ENCODE measurements at places on chromosomes 3 and 15. TPM values are rescaled to one million over a fixed set of nuclear protein-coding genes. Genes with fewer than 3 reads are reported as not detected.

The GPR27 gene
- not detected for total RNA-seq

The LRRC49 gene
- total RNA-seq = 14.2 TPM

The NPAP1 gene
- total RNA-seq = not detected

The PIGZ gene
- 3.2 TPM for total RNA-seq

The BBX gene
- total RNA-seq = 63.2 TPM

DNA sequence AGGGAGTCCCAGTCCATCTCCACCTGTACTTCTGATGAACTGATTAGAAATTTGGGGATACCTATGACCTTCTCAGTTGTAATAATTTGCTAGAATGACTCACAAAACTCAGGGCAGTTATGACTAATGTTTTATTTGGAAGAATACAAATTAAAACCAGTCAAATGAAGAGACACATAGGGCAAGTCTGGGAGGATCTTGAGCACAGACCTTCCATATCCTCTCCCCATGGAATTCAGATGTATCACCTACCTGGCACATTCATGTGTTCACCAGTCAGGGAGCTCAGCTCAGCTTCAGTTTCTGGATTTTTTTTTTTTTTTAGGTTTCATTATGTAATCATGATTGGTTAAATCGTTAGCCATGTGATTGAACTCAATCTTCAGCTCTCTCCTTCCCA lies 247.7 kb downstream of the VGLL3 start:
- DNase-seq = no peak

DNA sequence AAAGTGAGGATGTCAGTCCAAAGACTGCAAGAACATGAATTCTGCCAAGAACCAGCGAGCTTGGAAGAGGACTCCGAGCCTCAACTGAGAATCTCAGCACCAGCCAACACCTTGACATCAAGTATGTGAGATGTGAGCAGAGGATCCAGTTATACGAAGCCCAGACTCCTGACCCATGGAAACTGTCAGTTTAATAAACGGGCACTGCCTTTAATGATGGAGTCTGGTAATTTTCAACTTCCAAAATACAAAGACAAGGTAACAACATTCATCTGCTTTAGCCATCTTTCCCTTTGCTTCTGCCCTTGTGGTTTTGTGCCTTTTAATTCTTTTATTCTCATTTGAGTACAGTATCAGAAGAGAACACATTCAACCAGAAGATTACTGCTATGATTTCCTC lies 211.9 kb downstream of the ULK4 start:
- no peak for DNase-seq

DNA sequence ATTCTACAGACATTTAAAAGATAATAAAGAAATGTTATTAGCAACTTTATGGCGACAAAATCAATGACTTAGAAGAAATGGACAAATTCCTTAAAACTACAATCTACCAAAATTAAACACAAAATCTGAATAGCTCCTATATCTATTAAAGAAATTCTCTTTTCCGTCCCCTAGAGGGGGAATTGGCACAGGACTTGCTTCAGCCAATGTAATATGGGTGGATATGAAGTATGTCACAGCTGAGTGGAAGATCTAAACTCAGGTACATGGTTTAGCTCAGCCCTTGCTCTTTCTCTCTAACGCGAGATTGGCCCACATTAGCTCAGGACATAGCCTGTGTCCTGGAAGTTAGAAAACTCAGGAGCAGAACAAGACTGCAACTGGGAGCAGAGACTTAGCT lies 79.3 kb downstream of the DNAH12 start:
- no peak for DNase-seq

GRCh38 chr3:126101521-126101982 lies 17.6 kb upstream of the SLC41A3 start:
- DNase-seq = no peak

DNA sequence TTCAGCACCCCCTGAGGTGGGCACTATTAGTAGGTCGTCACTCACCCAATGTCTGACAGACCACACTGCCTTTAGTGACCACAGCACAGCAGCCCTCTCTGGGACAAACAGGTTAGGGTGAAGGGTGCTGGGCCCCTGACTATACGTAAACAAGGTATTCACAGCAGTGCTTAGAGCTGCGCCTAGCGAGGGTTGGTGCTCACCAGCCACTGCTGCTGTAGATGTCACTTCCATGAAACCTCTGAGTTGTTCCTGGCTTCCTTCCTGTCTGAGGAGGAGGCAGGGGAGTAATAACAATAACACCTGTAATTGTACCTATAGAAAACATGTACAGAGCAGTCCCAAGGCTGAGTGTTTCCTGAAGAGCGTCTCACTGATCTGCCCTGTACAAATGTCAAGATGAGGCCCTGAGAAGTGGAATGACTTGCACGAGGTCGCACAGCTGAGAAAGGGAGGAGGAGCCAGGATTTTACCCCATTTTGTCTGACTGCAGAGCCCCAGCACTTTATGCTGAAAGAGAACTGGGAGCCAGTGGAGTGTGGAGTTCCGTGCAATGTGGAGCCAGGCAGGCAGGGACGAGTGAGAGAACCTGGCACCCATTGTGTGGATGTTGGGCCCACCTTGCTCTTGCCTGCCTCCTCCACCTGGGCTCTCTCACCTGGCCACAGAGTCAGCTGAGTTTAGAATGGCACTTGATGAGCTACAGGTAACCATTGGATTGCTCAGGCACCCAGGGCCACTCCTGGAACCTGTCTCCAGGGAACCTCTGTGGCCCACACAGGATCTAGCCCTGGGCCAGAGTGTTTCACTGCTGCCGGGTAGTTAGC lies 93.8 kb downstream of the DNAJB8 start:
- DNase-seq = no peak

DNA sequence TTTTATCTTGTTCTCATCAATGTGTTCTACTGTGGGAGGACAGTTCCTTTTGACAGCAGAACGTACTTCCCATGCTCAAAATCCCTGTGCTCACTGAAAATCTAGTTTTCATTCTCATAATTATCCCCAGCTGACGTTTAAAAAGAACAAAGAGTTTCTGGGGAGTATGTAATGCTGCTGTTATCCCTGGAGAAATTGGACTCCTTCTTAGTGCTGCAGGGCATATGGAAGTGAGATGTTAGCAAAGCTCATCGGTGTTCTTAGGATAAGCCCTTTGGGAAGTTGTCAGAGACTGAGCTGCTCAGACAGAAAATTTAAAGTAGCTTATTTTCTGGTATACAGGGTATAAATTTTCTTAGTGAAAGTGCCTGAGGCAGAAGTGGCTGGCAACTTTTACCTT lies 66.5 kb downstream of the CDAN1 start:
- no peak for DNase-seq

GRCh38 chr15:36218991-36219390 lies 360.4 kb upstream of the CDIN1 start:
- no peak for DNase-seq

- DNase-seq = no peak
These were observed at the start of gene EPM2AIP1 for GRCh38 chr3:36992806-36993325. TSS of gene EPM2AIP1 (minus strand) at chr3:36993131. CDS start at chr3:36993077, 54 bp downstream.

DNA sequence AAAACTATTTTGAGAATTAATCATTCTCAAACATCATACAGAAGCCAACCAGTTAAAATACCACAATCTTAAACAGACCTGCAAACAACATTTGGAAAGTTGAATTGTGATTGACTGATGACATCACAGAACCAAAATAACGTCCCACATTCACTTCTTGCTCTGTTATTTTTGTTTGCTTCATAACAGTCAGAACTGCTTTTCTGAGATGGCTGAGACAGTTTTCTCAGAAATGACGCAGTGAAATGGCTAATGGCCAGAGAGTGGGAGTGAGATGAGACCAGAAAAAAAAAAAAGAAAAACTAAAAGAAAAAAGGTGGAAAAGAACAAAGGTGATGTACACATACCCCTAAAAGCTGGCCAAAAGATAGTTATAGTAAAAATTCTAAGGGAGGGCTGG lies 1061.2 kb downstream of the FHIT start:
- no peak for DNase-seq

- DNase-seq = peak; percentile 45
These were observed 72.3 kb downstream of the TAMM41 start for GRCh38 chr3:11774296-11774877.

DNA sequence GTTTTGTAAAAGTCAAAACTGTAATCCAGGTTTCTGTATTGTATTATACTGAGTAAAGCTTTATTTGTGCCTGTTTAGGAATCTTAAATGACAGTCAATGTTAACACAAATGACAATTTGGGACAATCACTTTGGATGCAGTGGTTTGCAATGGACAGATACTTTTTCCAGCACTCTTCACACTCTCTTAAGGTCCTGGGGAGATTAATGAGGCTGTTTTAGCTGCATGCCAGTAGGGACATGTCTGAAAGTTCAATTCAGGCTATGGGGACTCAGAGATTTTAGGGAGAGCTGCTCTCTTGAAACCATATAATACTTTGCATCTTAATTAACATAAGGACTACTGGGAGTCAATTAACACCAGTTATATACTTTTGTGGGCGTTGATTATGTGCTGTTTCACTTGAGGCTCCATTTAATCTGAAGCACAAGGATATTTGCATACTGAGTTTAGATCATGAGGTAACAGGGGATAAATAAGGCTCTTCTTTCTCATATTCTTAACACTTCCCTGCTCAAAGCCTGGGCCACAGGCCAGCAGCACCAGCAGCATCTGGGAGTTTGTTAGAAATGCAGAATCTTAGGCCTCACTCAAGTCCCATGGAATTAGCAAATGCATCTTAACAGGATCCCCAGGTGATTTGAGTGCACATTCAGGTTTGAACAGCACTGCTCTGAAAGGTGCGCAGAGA lies 972.8 kb downstream of the PLOD2 start:
- DNase-seq = no peak

- peak; percentile 73 for DNase-seq
These were observed 2.4 kb downstream of the ANPEP start for GRCh38 chr15:89812011-89812846.

GRCh38 chr3:134709076-134709475 lies 58.3 kb upstream of the KY start:
- no peak for DNase-seq

GRCh38 chr3:191966556-191966955 lies 505.6 kb downstream of the PYDC2 start:
- DNase-seq = no peak

DNA sequence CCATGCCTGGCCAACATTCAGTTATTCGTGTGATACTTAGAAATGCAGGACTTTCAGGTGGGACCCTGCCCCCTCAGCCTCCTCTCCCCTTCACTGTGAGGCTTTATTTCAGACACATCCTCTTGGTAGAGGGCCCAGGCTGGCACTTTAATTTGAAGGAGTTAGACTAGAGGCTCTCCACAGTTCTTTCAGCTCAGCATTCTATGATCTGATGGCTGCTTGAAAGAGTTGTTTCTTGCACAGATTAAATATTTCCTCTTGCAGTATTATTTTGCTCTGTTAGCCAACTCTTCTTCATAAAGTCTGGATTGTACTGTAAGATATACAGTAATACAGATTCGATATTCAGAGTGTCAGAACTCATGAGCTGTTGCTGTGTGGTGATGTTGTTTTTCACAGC lies 35.1 kb downstream of the CTDSPL start:
- no peak for DNase-seq

GRCh38 chr3:42991341-42992315 lies 12.5 kb downstream of the GASK1A start:
- no peak for DNase-seq

DNA sequence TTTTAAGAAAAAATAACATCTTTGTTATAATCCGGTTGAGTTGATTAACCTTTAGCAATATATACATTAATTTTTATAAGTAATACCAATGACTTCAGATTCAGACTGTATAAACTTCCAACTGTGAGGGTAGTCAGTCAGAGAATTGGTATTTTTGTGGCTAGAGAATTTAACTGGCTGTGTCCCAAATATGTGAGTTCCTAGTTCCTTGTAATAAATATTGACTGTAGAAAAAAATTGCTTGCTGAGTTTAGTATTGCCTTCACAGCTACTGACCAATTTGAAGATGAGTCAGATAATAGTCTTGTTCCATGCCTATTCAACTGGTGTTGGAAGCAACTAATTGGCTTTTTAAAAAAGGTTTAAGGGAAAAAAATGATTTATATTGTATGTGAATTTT lies 210.8 kb downstream of the GAP43 start:
- DNase-seq = peak; percentile 75

DNA sequence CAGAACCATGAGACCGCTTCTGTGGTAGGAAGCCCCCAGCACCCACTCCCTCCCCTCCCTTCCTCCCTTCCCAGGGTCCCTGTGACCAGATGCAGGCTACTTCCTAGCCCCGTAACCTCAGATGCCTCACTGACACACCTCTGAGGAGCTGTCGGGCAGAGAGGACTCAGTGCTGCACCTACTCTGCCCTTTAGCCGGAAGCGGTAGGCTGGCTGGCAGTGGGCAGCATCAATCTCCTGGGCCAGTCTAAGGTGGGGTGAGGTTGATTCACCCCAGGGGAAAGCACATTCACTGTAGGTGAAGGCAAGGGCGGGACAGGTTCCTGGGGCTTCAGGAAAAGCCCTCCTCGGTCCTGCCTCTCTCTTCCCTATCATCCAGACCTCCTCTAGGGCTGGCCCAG lies 19.1 kb downstream of the CSRNP1 start:
- DNase-seq = no peak

- DNase-seq = no peak
These were observed 860.4 kb downstream of the ROBO1 start for GRCh38 chr3:78907367-78907766.

DNA sequence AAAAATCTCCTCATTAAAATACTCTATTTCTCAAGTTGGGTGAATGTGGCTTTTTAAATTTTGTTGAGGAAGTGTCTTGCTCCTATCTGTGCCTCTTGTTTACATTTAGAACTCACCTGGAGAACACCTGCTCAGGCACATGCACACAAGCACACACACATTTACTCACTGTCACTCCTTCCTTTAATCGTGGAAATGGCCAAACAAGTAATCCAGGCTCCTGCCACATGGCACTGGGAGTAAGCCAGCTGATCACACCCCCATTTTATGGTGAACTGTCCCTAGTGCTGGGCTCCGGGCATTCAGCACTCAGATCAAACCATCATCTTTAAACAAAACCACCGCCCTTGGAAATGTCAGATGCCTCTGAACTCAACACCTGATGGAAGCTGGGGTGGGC lies 204.7 kb upstream of the BHLHE40 start:
- DNase-seq = no peak

DNA sequence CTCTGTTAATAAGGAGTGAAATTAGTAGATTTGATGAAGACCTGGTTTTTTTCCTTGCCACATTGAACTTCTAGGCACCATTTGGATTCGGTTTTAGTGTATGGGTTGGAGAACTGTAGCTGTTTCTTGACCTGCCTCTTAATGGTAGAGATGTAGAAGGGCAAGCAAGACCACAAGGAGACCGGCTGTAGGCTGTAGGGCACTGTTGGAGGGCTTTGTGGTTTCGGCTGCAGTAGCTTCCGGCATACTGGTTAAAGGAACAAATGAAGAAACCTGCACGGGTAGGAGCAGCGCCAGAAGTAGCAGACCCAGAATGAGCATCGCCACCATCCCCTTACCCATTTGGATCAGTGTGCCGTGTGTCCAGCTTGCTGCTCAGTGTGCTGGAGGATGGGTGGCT lies 7.9 kb downstream of the PCLAF start:
- DNase-seq = no peak

DNA sequence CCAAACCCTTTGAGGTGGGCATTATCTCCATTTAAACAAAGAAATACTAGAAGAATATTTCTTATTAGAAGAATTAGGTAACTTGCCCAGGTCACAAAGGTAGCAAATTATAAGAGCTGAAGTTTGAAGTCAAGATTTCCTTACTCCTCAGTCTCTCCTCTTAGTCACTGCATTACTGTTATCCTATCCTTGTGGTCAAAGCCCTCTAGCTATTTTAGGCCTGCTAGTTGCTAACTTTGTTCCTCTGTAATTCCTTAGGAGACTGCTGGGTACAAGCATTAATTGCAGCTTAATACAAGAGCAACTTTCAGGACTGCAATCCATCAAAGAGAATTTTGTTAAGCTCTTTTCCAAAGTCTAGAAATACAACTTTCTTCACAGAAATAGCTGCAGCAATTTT lies 528.2 kb downstream of the ZIC1 start:
- DNase-seq = no peak

- DNase-seq = peak; percentile 44
These were observed 152.7 kb downstream of the CD47 start for GRCh38 chr3:107938143-107938542.
